GM20000 (cell line): ENCODE measurements at places on chromosomes 11 and 22.

DNA sequence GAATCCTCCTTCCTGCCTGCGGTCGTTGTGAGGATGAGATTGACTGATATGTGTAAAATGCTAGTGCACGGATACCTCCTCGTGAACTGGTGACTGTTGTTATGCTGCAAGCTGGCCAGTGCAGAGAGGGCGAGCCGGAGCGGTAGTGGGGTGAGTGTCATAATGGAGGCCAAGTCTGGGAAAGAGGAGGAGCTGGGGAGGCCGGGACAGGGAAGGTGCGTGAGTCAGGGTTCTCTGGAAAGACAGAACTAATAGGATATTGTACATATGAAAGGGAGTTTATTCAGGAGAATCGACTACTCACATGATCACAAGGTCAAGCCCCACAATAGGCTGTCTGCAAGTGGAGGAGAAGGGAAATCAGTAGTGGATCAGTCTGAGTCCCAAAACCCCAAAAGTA lies 56.8 kb upstream of the FADD start:
- DNase-seq: no peak

GRCh38 chr11:74751303-74751702 lies 2.7 kb downstream of the RNF169 start:
- DNase-seq: no peak

GRCh38 chr11:30017445-30017895 lies 640 bp upstream of the KCNA4 start:
- DNase-seq: peak; percentile 13

DNA sequence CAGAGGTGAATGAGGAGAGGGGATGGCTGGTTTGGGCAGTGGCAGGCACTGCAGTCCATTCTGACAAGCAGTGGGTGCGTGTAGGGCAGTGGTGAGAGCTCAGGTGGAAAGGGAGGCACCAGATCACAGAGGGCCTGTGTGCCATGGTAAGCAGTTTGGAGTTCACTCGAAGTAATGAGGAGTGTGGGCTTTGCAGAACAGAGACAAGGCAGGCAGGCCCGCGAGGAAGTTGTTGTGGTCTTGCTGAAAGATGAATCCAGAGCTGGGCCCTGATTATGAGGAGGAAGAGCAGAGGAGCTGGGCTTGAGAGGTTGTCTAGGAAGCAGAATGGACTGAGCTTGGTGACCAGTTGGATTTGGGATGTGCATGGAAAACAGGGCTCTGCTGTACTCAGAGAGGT lies 1.6 kb upstream of the DNAJB13 start:
- no peak for DNase-seq

DNA sequence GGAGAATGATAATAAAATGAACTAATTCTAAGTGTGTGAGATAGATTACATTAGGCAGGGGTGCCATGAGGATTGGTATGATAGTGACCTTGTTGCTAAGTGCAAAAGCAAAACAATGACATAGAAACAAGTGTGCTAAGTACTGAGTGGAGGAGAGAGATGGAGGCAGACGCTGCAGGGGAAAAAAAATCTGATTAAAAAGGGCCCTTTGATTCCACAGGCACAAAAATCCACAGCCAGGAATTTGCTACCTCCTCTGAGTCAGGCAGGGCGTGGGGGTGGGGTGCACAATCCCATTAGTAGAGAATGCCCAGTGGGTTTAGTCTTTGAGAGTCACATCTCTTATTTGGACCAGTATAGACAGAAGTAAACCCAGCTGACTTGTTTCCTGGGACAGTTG lies at the start of gene CNTF:
CNTF (plus strand) TSS at position 322 of the 400 bp plus-strand sequence. CDS start 88 bp downstream, outside the sequence.
- no peak for DNase-seq

DNA sequence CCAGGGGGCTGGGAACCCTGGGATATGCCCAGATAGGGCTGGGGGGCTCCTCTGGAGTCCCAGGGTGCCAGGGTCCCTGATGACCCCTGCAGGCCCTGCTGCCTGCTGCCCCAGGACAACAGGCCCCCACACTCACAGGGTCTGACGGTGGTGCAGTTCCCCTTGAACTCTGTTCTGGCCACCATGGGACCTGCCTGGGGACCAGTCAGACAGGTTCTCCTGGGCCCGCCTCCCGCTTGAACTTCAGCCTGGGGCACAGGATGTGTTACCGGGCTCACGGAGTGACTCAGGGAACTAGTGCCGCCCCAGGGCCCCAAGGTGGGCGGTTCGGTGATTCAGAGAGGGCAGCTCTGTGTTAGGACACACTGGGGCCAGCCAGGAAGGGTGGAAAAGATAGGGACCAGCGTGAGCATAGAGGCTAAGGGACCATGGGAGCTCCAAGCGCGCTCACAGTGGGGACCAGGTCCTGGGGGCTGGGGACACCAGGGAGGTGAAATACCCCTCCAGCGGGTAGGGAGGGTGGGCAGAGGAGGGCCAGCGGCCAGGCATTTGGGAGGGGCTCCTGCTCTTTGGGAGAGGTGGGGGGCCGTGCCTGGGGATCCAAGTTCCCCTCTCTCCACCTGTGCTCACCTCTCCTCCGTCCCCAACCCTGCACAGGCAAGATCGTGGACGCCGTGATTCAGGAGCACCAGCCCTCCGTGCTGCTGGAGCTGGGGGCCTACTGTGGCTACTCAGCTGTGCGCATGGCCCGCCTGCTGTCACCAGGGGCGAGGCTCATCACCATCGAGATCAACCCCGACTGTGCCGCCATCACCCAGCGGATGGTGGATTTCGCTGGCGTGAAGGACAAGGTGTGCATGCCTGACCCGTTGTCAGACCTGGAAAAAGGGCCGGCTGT lies 21.5 kb upstream of the TXNRD2 start:
- no peak for DNase-seq

DNA sequence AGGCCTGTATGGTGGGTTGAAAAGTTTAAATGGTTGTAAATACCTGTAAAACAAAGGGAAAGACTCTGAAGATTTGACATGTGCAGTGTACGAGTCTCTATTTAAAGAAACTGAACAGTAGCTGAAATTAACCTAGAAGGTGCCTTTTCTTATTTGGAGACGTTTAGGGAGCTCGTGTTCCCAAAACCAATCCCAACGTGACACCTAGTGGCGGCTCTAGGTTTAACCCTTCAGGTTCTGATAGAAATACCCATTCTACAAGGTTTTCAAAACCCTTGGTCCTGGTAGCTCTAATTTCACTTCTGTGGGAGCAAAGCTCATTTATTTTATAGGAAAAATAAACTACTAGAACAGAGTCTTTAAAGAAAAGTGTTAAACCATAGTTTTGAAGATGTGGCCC lies 258.3 kb downstream of the LRRC4C start:
- peak; percentile 27 for DNase-seq

GRCh38 chr11:119441898-119442243 lies 18.9 kb upstream of the THY1 start:
- no peak for DNase-seq

DNA sequence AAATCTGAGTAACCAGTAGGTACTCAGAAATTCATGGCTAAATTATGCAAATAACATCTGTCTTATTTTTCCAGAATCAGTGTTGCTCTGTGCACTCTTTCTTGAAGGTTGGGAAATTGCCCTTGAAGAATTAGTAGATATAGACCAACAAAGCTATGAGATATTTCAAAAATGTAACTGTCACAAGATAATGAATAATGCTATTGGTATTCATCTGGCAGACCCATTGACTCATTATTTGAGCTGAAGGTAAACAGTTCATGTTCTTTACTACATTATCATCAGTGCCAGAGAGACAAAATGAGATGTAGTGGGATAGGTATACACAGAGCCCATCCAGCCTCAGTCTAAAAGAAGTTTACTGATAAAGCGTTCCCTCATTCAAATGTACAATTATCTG lies 274.7 kb downstream of the CASP12 start:
- DNase-seq: no peak

DNA sequence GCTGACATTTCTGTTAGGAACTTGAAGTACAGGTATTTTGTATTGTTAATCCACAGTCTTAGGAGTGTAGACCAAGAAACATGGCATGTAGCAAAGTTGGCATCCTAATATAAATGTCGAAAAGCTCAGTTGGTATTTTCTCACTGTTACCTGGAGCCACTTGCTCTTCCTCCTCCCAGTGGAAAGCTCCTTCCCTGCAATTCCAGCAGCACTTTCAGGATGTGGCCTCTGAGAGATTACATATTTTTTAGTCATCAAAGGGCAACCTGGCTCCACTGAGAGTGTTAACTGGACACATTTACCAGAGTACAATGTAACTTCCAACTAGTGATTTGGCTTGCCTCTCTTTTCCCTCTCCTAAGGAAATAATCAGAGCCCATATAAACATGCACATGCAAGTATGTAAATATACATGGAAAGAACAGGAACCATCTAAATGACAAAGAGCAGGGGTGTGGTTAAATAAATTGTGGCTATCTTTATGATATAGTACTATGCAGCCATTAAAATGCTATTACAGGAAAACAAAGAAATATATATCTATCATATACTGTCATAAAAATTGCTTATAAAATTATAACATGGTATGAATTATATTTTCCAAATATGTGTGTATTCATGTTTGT lies 14.3 kb upstream of the EED start:
- no peak for DNase-seq

DNA sequence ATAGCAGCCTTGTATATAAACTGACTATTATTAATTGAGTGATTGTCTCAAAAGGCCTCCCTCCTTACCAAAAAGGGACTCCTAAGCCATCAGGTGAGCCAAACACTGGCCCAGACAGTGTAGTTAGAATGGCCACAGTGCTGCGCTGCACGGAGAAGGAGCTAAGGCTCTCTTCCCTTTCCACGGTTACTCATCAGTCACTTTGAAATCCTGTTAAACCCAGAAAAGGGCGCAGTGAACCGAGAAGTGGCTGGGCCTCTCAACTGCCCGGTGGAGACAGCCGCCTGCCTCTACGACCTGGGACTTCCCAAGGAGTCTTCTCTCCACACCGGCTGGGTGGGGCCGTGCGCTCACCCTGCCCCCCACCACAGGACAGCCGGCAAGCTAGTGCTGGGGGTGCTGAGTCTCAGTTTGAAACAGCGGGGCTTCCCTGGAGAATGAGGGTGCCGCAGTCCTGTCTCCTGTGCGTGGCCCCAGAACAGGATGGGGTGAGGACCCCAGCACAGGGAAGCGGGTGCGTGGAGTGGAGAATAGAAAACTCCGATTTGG lies 1.3 kb downstream of the MYH9 start:
- DNase-seq: peak; percentile 83

DNA sequence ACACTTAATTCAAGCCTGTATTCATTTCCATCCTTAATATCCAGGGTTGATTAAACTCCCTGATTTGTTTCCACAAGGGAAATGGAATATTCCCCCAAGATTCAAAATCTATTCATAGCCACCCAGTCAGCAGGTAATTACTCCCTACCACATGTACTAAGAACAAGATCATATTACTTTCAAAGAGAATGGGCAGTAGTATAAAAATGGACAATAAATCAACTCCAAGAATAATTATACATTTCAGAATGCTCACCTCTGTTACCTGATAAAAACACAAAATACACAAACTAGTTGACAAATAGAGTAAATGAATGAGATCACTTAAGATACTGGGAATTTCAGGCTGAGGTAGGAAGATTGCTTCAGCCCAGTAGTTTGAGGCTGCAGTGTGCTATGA lies 8.5 kb upstream of the FEZ1 start:
- DNase-seq: no peak

- no peak for DNase-seq
Measured at GRCh38 chr22:32469799-32470212, 4.8 kb upstream of the FBXO7 start.

DNA sequence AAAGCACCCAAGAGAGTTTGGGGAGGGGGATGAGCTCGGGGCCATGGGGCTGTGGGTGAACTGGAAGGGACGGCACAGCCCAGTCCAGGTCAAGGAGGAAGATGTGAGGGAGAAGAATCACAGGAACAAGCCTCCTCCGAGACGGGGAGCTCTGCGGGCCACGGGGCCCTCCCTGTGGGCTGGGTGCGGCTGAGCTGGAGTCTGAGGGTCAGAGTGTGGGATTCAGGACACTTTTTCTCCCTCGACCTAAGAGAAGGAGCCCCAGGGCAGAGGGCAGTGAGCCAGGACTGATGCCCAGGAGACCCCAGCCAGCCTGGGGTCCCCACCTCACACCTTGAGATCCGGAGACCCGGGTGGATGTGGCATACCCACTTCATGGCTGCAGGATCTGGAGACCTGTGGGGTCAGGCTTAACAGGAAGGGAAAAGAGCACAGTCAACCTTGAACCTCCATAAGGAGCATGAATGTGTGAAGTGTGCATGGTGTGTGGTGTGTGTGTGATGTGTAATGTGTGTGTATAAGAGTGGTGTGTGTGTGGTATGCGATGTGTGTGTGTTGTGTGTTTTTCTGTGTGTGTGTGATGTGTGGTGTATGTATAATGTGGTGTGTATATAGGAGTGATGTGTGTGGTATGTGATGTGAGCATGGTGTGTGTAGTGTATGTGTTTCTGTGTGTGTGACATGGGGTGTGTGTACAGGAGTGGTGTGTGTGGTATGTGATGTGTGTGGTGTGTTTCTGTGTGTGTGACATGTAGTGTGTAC lies 504.6 kb downstream of the BRD1 start:
- DNase-seq: no peak

- DNase-seq: no peak
Measured at GRCh38 chr11:117514256-117514655, 186.6 kb downstream of the CEP164 start.

- no peak for DNase-seq
Measured at GRCh38 chr11:106288822-106289387, 211.4 kb downstream of the AASDHPPT start.

DNA sequence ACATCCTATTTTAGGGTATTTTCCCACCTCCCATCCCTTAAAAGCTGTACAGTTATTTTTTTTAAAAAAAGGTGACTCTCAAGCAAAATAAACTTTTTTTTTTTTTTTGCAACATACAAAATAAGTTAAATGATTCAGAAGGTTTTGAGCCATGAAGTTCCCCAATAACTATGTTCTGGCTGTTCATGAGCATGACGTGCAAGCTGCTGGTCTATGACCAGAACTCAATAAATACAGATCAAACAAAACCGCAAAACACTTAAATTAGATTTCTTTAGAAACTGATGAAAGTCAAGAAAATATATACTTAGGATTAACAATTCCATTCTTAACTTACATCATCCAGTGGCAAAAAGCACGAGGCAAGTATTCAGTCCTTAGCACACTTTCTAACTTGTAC lies 24.1 kb upstream of the CLNS1A start:
- DNase-seq: no peak

- peak; percentile 48 for DNase-seq
Measured at GRCh38 chr11:95055283-95055897, 6.2 kb downstream of the KDM4F start.

GRCh38 chr22:45867118-45867905 lies 109.7 kb downstream of the WNT7B start:
- DNase-seq: peak; percentile 69

DNA sequence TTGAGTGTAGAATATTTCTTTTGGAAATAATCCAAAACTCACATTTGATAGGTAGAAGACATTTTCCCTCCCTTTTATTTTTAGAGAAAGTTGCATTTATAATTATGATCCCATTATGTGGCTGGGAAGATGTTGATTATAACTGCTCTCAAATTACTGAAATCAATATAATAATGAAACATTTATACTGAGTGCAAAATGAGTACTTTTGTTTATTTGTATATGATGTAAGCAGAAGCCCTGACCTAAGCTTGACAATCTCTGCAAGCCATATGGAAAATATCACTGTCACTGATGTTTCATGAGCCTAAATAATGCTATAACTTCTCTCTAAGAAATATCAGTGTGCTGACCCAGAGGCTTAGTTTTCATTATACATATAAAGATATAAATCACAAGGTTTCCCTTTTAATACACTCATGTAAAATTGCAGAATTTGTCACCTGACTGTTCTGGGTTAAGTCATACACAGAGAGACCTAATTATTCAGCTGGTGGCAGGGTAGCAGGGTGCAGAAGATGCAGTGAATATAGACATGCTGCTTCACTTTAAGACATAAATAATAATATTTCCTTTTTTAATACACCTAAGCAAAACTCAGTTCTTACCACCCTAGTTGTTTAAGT lies 99.2 kb downstream of the BBOX1 start:
- no peak for DNase-seq
